ENCODE measurements at places on chromosomes 6 and 20. TPM values are rescaled to one million over a fixed set of nuclear protein-coding genes. Genes with fewer than 3 reads are reported as not detected.

Gene RPS18
- total RNA-seq = 950 TPM

DNA sequence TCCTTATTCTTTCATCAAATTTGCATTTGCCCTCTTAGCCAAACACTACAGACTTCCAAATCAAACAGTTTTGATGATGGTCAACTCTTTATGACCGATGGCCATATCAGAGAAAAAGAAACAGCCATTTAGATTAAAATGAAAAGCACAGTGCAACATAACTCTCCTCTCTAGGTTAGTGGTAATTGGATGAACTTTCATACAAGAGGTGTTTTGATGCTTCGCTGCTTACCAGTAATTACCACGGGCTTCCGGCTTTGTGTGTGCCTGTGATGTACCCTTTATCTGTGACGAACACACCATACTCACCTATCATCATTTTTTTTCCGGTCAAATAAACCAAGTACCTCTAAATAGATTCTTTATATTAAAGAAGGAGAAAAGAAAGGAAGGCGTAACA lies 181.8 kb downstream of the FOXA2 start:
- no peak for DNase-seq
- no peak overlapping the region for H3K27ac ChIP-seq
- H3K27me3 ChIP-seq = peaks cover 80% of the 10 kb centered on the region
- no peaks in the 10 kb centered on the region for H3K36me3 ChIP-seq
- H3K4me3 ChIP-seq = no peak overlapping the region
- H3K4me1 ChIP-seq = peaks cover 8% of the 10 kb centered on the region

- peaks cover 28% of the 10 kb centered on the region for H3K4me1 ChIP-seq
- no peaks in the 10 kb centered on the region for H3K36me3 ChIP-seq
- H3K4me3 ChIP-seq = no peak overlapping the region
- no peak for DNase-seq
- H3K27ac ChIP-seq = no peak overlapping the region
Observed at GRCh38 chr6:44567406-44567805, 179.9 kb downstream of the CDC5L start.

- H3K4me1 ChIP-seq = peaks cover 24% of the 10 kb centered on the region
- H3K4me3 ChIP-seq = peak overlapping the region; percentile 49
- peak overlapping the region; percentile 71 for H3K27ac ChIP-seq
- H3K27me3 ChIP-seq = no peaks in the 10 kb centered on the region
- H3K36me3 ChIP-seq = no peaks in the 10 kb centered on the region
- no peak for DNase-seq
Observed at GRCh38 chr6:141482796-141483597, 649.7 kb upstream of the GJE1 start.

DNA sequence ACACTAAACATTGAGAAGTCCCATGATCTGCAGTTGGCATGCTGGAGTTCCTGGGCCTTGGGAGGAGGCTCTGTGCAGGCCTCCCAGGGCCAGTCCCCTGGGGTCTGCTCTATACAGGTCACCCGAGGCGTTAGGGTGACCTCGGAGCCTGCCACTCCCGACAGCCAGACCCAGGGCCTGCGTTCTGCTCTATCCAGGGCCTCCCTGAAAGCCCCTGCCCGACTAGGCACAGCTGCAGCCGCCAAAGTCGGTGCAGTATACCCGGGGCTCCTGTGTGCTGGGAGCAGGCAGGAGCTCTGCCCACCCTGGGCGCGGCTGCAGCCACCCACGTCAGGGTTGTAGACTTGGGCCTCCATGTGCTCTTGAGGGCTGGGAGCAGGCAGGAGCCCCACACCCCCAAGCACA lies 6.3 kb upstream of the OR14J1 start:
- H3K36me3 ChIP-seq = no peaks in the 10 kb centered on the region
- no peaks in the 10 kb centered on the region for H3K4me1 ChIP-seq
- no peak for DNase-seq
- no peak overlapping the region for H3K4me3 ChIP-seq
- peaks cover 3% of the 10 kb centered on the region for H3K27me3 ChIP-seq

Measured in left ventricle myocardium inferior (tissue), 1 donor.